Activated CD4-positive, alpha-beta T cell treated with anti-CD3 and anti-CD28 coated beads, Interleukin-2, amount 10 ng/mL, durations not matched to agents 7 days and 5 days (primary cell): ENCODE measurements at places on chromosomes 2 and 18. TPM values are rescaled to one million over a fixed set of nuclear protein-coding genes. Genes with fewer than 3 reads are reported as not detected.

DNA sequence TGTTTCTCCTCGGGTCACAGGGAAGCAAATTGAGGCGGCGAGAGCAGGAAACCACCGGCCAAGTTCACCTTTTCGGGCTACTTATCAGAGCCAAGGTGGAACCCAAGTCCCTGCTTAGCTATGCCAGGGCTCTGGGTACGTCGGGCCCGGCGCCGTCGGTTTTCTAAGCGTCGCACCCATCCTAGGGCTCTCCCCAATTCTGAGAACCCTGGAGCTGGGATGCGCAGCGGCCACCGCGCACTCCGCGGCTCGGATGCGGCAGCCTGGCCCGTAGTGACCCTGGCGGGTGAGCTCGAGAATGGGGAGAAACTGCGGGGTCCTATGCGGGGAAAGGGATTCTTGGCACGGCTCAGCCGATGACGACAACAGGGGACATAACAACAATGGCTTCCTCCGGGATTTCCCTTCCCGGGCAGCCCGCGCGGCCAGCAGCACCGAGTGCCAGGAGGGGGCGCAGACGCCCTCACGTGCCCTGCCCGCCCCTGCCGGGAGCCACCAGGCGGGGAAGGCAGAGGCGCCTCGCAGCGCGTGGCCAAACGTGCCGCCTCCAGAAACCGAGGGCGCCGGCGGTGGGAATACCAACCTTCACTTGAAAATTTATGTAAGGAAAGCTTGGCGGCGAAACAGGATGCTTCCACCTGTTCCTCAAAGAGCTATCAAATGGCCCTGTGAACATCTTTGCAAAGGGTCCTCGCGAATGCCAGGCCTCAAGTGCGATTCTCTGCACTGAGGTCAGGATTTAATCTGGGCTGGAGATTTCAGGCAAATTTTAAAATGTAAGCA is 2.1 kb upstream of the SLC30A3 start:
- peaks cover 2% of the 10 kb centered on the region for H3K36me3 ChIP-seq
- H3K4me1 ChIP-seq, result peaks cover 27% of the 10 kb centered on the region
- DNase-seq, result peak; percentile 51
- H3K4me3 ChIP-seq, result peak overlapping the region; percentile 39
- peaks cover 45% of the 10 kb centered on the region for H3K27me3 ChIP-seq

The RAB17 gene
- not detected for total RNA-seq

GRCh38 chr2:61220768-61221167 is 58.8 kb downstream of the C2orf74 start:
- peaks cover 50% of the 10 kb centered on the region for H3K36me3 ChIP-seq
- no peaks in the 10 kb centered on the region for H3K27me3 ChIP-seq
- H3K4me3 ChIP-seq, result no peak overlapping the region
- no peak for DNase-seq

The NOP58 gene
- total RNA-seq, result 102 TPM

DNA sequence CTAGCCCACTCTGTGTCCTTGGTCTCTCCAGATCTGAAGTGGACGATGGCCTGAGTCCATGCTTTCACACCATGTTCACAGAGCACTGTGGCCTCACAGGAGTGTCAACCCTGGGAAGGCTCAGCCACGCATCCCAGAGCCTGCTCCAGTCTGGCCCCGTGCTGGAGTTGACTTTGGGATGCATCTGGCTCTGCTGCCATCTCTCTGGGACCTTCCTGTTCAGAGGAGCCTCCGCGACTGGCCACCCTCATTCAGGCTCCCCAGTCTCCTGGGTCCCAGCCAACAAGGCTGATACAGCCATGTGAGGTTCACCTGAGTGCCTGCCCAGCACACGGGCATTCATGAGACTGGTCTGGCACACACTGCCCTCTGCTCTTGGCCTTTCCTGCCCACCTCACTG is 199.7 kb upstream of the RAB6C start:
- no peak overlapping the region for H3K4me3 ChIP-seq
- DNase-seq, result no peak
- H3K27me3 ChIP-seq, result peaks cover 3% of the 10 kb centered on the region
- H3K4me1 ChIP-seq, result no peaks in the 10 kb centered on the region
- H3K27ac ChIP-seq, result no peak overlapping the region

The SATB2 gene
- 0.02 TPM for total RNA-seq

The HYCC2 gene
- 32.0 TPM for total RNA-seq

The STAT4 gene
- 72.6 TPM for total RNA-seq

- no peaks in the 10 kb centered on the region for H3K36me3 ChIP-seq
- H3K4me1 ChIP-seq, result no peaks in the 10 kb centered on the region
- DNase-seq, result no peak
- no peak overlapping the region for H3K27ac ChIP-seq
- no peaks in the 10 kb centered on the region for H3K27me3 ChIP-seq
Observed at GRCh38 chr2:50949450-50950193, 82.3 kb downstream of the NRXN1 start.

The DQX1 gene
- total RNA-seq, result 0.52 TPM

DNA sequence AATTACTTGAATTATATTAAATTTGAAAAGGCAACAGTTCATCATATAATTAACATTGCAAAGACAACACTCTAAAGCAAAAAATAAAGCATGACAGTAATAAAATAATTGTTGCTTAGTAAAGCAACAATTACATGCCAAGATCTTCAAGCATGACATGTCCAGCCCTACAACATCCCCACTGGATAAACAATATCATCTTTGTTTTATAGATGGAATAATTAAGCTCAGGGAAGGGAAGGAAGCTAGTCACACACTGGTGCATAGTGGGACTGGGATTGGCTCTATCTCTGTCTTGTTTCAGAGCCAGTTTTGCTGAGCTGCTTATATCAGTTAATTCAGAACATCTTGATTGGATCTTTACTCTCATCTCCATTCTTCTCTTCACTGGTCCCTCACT is 49.9 kb upstream of the PARD3B start:
- no peak overlapping the region for H3K27ac ChIP-seq
- no peaks in the 10 kb centered on the region for H3K4me1 ChIP-seq
- no peak for DNase-seq
- no peaks in the 10 kb centered on the region for H3K36me3 ChIP-seq

The LAMA1 gene
- total RNA-seq, result not detected
